ENCODE measurements at places on chromosomes 4 and X.
A peak's percentile ranks its signal among the peaks of the same experiment; 100 is the strongest.

GRCh38 chr4:1031346-1031745 lies 19.9 kb downstream of the FGFRL1 start:
- DNase-seq = no peak

DNA sequence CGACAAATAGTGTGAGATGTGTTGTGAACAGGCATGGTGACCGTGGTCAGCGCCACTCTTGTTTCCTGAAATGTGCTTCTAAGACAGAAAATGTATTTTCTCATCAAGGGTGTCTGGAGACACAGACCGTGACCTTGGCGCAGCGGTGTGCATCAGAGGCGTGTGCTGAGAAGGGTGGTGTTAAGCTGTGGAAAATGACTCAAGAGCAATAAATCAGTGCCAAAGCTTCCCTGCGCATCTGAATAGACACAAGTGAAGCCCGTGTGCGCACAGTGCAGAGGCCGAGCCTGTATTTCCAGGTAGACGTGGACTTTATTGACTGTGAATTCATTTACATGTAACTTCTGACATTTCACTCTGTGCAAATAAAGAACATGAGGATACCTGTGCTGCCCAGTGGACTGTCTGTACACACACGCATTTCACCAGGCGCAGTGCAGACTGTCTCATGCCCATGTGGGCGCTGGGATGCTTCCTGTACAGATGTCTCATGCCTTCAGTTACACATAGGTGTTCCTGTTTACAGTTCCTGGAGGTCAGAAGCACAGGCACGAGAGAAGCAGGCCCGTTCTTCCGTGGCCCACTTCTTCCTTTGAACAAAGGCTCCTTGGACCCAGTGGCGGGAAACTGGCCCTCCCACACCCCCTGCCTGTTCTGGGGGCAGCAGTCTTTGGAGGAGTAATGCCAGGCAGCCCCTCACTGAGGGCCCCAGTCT lies 31.9 kb downstream of the NSG1 start:
- DNase-seq = no peak

DNA sequence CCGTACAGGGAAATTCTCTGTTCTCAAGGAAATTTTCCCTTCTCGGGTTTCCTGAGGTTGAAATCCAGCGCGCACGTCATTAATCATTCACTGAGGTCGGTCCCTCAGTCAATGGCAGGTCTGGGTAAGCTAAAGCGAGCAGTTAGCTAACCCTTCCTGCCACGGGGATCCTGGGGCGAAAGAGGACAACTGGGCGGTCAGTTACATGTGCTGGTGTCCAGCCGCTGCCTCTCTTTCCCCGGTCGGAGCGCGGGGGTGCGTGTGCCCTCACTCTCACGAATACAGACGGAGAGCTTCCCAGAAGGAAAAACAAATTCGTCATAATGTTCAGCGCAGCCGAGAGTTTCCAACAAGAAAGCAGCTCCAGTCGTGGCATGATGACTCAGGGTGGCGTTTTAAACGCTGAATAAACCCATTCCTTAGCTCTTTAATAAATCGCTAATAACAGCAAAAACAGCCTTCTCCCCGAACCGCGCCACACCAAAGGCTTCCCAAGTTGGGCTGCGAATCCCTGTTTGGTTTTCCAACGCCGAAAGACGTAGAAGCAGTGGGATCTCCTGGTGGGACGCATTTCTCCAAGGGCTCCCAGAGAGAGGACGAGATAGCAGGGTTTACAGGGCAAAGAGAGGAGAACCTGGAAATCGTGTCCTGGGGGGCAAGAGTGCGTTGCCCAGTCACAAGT lies 752 bp upstream of the FGF5 start:
- no peak for DNase-seq

DNA sequence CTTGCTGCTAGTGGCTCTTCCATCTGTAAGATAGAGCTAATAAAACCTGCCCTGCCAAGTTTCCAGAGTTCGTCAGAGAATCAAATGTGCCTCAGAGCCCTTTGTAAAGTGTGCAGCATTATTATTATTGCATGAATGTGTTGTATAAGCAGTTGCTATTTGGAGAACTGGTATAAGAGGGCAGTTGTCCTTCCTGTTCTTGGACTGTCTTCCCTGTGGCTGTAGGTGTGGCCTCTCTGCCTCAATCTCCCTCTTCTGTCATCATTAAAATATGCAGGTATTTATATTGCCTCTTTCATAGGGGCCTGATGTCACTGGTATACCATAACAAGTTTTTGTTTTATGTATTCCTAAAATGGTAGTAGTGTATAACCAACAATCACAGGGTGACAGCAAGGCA lies 3.8 kb downstream of the MTM1 start:
- DNase-seq = no peak

GRCh38 chr4:34972189-34972588 lies 1272.1 kb downstream of the ARAP2 start:
- peak; percentile 76 for DNase-seq

- no peak for DNase-seq
Measured at GRCh38 chrX:149837639-149838038, 43.3 kb upstream of the MAGEA8 start.

Measured in NCI-H774 (cell line).